ENCODE measurements at places on chromosomes 7 and 10.

- DNase-seq = no peak
These were observed 211.9 kb upstream of the GLI3 start for GRCh38 chr7:42448901-42449300.

GRCh38 chr7:11819947-11820346 is 12.1 kb downstream of the THSD7A start:
- no peak for DNase-seq

DNA sequence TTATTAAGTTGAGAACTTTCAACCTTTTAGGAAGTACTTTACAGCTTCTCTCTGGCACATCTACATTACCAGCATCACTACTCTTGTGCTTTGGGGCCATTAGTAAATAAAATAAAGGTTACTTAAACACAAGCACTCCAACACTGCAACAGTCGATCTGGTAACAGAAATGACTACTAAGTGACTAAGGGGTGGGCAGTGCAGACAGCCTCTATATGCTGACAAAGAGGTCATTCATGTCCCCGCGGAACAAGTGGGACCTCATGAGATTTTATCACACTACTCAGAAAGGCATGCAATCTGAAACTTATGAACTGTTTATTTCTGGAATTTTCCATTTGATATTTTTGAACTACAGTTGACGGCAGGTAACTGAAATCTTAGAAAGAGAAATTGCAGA is 111.3 kb upstream of the DNAJB12 start:
- no peak for DNase-seq

DNA sequence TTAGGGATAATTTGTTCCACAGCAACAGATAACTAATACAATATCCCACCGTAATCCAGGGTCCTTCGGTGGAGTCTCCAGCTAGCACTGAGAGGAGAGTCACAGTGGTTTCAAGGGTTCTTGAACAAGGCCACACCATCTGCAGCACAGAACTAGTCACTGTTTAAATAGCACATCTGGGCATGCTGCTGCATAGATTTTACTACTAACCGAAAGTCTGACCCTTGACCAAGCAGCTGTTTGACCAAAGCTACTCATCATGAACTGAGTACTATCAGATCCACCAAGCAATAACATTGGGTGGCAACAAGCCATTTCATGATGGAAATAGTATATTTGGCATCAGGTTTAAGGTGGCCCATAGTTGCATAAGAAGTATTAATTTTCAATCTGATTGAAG is 53.2 kb downstream of the ANKMY2 start:
- DNase-seq = no peak

DNA sequence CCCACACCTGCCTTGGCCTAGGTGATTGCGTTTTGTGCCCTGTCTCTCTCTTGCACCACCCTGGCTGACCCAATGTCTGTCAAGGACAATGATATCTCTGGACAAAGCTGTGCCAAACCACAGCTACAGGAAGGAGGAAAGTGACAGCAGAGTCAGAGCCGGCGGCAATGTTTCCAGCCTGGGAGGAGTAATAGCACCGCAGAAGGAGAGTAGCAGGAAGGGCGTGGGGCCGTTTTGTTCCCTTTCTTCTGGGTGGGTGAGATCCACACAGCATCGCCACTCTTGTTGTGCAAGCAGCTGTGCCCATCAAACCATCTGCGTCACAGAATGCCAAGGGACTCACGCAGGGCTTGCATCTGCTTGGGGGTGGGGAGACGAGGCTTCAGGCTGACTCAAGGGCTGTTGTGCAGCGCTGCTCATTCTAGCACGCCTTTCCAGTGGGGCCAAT is 341.6 kb upstream of the AUTS2 start:
- no peak for DNase-seq

GRCh38 chr7:6691103-6691502 is 15.6 kb downstream of the ZNF12 start:
- DNase-seq = no peak

- DNase-seq = no peak
These were observed 74.0 kb downstream of the FAM241B start for GRCh38 chr10:69703766-69704630.

GRCh38 chr10:110036640-110037039 is 28.9 kb downstream of the ADD3 start:
- DNase-seq = no peak

DNA sequence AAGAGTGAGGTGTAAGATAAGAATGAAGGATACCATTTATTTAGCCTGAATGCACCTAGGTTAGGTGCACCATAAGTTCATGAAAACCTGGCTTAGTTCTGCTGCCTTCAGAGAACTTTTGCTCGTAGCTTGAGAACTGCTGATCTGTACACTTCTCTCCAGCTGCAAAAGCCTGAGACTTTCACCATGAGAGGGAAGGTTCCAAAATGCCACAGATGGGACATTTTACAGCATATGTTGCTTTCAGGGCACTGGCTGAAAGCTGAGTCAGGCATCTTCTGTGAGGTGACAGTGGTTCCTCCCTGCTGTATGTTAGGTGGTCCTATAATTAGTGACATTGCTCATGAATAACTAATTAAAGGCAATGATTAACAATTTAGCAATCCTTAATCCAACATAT is 298.3 kb downstream of the GALNT17 start:
- no peak for DNase-seq

DNA sequence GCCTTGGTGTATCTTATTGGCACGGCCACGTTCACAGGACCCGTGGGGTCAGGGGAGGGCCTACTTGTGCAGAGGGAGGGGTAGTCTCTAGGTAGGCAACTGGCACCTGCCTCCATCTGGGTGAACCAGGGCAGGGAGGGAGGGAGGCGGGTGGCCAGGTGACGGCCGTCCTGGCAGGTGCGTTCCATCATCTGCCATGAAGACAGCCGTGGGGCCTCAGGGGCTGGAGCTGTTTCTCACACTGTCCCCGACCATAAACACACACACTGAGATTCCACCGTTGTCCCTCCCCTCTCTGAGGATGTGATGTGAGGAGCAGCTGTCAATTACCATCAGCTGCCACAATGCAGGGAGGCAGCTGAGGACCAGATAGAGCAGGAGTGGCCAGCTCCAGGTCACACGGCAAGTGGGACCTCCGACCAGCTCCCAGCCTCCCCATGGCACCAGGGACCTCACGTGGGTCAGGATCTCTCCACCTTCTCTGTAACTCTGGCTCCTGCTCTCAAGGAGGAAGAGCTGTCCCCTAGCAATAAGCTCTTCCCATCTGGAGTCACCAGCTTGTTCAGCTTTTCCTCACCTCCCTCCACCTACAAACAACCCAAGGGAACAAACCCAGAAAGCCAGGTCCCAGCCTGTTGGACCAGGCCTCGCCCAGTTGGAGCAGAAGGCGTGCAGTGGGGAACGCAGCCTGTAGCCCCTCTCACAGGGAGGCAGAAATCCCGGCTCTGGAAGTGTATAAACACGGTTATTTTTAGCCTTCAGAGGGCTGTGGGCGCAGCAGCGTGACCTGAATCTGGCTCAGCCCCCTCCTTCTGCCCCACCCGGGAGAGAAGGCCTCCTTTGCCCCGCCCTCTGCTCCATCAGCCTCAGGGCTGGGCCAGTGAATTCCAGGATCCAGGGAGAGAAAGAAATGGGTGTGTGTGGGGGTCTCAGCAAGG is 33.1 kb downstream of the ZMIZ1 start:
- DNase-seq = no peak

GRCh38 chr10:31242902-31243301 is 76.1 kb upstream of the ZEB1 start:
- no peak for DNase-seq

DNA sequence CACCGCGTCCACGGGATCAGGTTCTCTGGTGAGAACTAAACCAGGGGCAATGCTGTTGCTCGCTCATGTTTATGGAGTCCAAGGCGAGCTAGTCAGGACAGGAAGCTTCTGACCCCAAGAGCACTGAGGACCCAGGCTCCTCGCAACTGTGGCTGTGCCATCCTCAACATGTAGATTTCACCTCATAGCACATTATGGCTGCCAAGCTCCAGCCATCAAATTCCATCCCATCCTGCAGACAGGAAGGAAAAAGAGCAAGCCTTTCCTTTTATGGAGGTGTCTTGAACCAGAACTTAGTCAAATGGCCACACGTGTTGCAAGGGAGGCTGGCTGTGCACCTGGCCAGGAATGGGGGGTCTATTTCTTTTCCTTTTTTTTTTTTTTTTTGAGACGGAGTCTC is 16.1 kb upstream of the NKX6-2 start:
- no peak for DNase-seq

DNA sequence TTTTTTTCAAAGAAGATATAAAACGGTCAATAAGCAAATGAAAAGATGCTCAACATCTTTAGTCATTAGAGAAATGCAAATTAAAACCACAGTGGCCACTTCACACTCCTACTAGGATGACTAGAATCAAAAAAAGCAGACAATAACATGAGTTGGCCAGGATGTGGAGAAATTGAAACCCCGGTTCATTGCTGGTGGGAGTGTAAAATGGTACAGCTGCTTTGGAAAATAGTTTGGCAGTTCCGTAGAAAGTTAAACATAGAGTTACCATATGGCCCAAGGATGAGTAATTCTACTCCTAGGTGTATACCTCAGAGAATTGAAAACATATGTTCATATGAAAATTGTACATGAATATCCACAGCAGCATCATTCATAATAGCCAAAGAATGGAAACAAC is 573.3 kb downstream of the GALNT17 start:
- DNase-seq = no peak

DNA sequence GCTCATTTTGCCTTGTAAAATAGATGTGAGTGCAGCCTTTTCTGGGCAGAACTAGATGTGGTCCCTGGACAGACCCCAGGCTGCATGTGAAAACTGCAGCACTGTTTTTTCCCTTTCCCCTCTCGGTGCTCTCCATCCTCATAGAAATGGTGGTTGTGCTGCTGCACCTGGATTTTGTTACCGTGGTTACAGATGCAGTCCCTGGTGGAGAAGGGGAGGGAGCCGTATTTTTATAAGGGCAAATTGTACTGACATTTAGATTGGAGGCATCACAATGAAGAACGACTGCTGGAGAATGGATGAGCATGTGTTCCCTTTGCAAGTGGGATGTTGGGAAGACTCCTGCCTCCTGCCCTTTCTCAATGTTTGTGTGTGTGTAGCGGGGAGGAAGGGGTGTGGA is 469.9 kb downstream of the CCSER2 start:
- no peak for DNase-seq

GRCh38 chr10:32621969-32622368 is 176.0 kb downstream of the CCDC7 start:
- DNase-seq = no peak

GRCh38 chr10:44116474-44116873 is 268.4 kb downstream of the CXCL12 start:
- no peak for DNase-seq

DNA sequence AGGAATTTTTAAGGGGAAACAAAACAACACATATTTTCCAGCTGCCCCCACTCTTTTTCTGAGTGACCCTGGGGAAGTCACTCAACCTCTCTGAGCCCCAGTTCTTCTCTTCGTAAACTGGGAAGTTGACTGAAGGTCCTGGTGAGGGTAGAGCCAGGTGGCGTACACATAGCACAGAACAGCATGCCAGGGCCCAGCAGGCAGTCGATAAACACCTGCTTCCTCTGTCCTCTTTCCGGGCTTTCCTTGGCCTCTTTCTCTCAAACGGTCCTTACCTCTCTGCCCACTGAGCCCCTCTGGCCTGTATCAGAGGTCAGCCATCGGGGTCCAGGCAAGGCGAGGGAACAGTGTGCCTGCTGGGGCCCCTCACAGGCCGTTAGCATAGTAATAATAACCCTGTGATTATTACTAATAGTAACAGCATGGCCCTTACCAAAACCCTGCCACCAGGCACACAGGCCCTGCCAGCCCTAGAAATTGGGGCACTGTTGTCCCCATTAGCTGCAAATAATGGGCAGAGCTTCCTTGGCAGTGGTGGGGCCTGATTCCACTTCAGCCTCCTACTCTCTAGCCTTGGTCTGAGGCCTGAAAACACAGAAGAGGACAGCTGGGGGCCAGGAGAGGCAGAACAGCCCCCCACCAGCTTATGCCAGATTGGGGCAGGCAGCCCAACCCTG is 37.3 kb upstream of the SLC29A3 start:
- DNase-seq = no peak

DNA sequence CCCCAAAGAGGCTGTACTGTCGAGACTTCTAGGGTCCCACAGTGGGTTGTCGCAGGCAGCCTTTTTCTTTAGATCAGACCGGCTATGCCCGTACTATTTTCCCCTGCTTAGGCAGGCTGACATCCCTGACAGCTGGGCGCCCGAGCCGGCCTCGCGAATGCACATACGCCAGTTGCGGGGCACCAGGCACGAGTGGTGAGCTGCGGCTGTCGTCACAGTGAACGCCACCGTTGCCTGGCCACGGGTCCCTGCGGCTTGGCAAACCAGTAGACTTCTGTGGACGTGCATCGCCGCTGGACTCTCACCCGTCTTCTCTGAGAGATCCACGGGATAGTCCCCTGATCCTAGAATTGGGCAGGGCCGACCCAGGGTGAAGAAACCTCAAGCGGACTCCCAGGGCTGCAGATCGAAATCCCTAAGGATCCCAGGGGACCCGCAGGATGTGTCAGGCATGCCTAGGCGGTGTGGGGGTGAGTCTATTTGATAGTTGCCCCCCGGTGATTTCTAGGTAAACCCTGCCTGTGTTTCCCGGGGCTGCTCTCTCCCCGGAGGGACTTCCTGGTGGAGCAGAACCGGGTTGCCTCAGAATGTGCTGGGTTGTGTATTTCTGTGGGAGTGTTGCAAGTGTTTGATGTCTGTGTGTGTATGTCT is 33.0 kb upstream of the ZNF273 start:
- DNase-seq = no peak

- no peak for DNase-seq
These were observed 581.6 kb downstream of the ETV1 start for GRCh38 chr7:13407911-13408310.

GRCh38 chr7:120060875-120061274 is 212.1 kb upstream of the KCND2 start:
- no peak for DNase-seq

DNA sequence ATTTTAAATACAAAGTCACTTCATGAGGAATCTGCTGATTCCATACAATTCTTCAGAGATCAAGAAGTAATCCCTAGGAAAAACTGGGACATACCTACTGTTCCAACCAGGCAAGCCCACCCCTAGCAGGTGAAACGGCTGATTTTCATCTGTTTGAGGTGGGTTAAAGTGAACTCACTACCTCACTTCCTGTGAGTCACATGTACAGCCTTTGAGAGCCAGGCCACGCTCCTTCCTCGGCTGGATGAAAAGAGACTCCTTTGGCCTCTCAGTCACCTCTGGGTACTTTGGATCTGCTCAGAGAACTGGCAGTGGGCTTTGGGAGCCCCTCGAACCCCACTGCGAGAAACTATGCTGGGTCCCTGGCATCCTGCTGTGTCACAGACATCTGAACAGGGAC is 68.2 kb downstream of the CHST15 start:
- no peak for DNase-seq

Data from iPS DF 6.9 (cell line).